ENCODE measurements at places on chromosomes 3 and 15.
A peak's percentile ranks its signal among the peaks of the same experiment; 100 is the strongest.

- DNase-seq: no peak
These were observed 4.8 kb downstream of the IGSF10 start for GRCh38 chr3:151456065-151456464.

- DNase-seq: no peak
These were observed 19.5 kb downstream of the ARIH2 start for GRCh38 chr3:48938156-48938555.

GRCh38 chr15:39731266-39731665, 51.4 kb downstream of the FSIP1 start:
- no peak for DNase-seq

GRCh38 chr15:53759411-53759931, at the start of gene WDR72:
Gene WDR72, minus strand, starts transcription at chr15:53759663. Its CDS starts 26,514 bp downstream, at chr15:53733149.
- DNase-seq: no peak

- peak; percentile 96 for DNase-seq
These were observed 21.6 kb downstream of the ANAPC13 start for GRCh38 chr3:134464064-134464688.

- DNase-seq: no peak
These were observed 79.8 kb upstream of the MEF2A start for GRCh38 chr15:99485992-99486370.

GRCh38 chr3:171695426-171695825, 114.9 kb downstream of the PLD1 start:
- DNase-seq: no peak

DNA sequence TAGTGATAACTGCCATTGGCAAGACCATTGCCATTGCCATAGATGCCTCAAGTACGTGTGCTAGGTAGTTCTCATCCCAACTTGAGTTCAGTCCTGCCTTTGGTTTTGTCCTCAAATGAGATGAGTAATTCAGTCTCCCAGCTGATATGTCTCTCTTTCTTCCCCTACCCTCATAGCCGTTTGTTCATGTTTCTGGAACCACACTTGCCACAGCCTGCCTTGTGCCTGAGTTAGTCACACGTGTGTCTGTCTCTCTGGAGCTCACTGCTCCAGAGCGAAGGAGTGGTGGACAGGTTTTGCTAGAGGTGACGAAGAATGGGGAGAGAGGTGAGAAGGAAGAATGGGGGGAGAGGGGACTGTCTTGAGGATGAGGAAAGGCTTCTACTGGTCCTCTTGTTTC, 88.0 kb upstream of the IGF1R start:
- DNase-seq: no peak

DNA sequence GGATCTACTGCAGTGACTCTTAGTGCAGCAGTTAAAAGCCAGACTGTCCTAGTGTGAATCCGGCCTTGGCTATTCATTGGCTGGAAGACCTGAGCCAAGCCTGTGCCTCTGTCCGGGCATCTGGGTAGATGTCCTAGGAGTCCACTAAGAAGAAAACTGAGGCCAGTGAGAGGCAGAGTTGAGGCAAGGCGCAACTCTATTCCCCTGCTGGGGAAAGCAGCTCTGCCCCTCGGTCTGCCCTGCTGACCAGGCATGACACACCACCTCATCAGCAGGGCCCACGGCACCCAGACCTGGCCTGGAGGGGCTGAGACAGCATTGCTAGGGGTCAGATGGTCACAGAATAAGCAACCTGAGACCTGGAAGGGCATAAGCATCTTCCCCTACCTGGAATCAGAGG, 46.7 kb upstream of the ABHD2 start:
- DNase-seq: no peak

DNA sequence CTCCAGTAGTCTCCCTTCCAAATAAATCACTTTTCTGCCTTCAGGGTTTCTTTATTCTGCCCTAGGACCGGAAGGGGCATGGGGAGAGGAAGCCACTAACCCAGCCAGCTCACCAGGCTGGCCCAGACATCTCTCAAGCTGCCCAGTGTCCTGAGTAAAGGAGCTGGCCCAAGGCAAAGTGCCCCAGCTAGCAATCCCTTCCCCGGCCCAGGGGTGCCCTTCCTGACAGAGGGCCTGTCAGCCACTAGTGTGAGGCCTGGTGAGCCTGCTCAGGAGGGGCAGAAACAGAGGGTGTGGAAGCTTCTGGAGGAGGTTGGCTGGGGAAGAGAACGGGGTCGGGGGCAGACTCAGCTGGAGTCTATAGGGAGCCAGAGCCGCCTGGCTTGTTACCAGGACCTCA, 22.2 kb downstream of the SHF start:
- DNase-seq: no peak

- no peak for DNase-seq
These were observed 232.7 kb downstream of the MECOM start for GRCh38 chr3:169430707-169431404.

- no peak for DNase-seq
These were observed 19.3 kb upstream of the TGM5 start for GRCh38 chr15:43286074-43286473.

DNA sequence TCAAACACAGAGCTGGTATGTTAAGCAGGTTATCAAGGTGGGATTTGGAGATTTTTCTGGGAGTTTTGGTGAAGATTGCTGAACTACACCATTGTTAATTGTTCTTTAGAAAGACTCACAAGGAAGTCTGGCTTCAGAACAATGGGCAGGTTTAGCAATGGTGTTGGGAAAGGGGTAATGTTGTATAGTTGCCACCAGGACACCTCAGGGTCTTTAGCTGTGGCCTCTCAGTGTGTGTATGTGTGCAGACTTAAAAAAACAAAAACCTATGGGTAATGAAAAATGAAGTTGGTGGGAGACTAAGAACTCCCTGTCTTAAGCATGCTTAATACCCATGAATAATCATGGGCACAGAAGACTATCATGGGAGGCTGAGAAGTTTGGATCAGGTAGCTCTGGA, 91.7 kb downstream of the MCTP2 start:
- DNase-seq: no peak

DNA sequence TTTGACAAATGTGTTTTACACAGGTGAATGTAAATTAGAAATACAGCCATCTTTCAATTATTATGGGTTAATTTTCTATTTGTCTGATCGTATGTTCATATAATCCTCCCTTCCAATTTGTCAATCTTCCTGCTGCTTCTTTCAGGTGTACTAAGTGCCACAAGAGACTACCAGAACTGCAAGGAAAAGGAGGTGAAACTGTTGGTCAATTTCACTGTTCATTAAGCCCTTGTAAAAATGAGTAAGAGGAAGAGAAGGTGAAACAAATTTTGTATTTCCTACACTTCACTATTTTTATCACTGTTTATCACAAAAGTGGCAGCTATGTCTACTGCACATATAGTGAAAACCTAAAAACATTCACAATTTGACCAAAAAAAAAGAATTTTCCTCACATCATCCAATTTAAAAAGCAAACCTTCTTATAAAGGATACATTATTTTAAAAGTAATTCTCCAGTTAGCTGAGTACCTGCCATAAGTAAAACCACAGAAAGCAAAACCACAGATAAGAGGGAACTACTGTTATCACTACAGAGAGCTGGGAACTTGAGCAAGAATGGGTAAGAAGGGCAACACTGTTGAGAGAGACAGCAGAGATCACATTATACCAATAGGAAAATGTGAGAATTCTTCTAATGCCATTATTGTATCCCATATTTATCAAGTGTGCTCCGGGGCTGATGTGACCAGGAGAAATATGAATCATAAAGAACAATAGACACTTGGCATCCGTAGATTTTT, 163.0 kb downstream of the TBC1D5 start:
- no peak for DNase-seq

- DNase-seq: no peak
These were observed 17.1 kb downstream of the MGLL start for GRCh38 chr3:127805026-127805753.

DNA sequence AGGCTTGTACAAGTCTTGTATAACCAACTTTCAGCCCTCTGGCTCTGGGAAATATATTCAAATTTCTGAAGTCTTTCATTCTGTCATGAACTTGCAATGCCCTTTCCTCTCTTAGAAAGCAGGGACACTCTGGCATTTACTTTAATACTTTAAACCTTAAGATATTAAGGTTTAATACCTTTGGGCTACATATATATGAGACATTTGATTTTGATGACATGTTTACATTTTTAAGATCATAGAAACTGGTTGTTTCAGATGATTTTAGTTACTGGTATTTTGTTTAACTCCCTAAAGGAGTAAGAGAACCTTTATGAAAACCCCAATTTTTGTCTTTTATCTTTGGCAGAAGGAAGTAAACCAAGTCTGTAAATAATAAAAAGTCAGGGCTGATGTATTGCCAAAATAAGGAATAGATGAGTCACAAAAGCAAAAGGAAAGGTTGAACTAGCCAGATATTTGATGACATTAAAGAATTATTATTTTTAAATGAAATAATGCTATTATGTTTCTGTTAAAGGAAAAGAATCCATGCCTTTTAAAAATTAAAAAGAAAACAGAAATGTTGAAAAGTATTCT, 579.0 kb upstream of the CBLB start:
- DNase-seq: no peak

DNA sequence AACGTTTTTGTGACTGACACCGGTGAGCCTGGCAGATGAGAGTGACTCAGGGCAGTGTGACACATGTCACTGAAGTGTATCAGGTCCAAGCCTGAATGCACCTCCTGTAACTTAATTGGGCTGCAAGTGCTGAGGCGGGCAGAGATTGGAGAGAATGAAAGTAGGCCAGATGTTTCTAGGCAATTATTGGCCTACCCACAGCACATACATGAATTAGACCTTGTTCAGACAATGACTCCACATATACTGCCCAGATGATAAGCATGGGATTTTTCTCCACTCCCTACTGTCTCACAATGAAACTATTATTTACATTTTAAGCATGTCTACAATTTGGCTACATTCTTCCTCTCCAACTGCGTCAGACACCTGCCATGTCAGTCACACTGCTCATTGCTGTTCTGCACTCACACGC, 187.3 kb upstream of the ZNF385D start:
- no peak for DNase-seq

- peak; percentile 78 for DNase-seq
These were observed 25.6 kb downstream of the GYG1 start for GRCh38 chr3:149016669-149017541.

DNA sequence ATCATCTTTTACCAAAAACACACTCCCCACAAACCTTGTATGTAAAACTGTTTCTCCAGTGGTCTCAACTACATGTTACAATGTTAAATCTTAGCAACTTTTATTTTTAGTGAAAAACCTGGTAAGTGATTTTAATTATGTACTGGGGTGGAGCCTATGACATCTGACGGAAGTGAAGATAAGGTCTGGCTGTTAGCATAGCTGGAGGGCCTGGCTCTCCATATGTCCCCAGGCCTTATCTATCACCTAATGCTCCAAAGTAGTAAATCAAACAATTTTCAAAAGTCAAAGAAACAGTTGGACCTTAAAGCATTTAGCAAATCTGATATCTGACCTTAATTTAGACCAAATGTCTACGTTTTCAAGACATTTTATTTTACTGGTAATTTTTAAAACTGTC, 173.6 kb upstream of the SMAD3 start:
- DNase-seq: no peak

DNA sequence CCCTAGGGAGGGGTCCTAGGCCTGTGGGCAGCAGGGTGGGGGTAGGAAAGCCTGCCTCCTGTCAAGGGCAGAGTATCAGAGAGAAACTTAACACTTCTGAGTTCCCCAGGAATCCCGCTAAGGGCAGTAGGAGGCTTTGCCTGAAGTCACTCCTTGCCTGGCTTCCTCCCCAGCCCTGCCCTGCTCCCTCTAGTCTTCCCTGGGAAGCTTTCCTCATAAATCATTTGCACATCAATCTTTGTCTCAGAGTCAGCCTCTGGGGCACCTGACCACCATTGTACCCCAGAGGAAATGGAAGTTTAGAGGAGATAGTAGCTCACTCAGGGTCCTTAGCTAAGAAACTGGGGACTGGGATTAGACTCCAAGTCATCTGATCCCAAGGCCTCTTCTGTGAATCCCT, 129.4 kb upstream of the TLE3 start:
- DNase-seq: no peak

GRCh38 chr15:93020976-93021772, 67.8 kb downstream of the RGMA start:
- no peak for DNase-seq

- no peak for DNase-seq
These were observed 5.6 kb upstream of the PYDC2 start for GRCh38 chr3:191455257-191455952.

DNA sequence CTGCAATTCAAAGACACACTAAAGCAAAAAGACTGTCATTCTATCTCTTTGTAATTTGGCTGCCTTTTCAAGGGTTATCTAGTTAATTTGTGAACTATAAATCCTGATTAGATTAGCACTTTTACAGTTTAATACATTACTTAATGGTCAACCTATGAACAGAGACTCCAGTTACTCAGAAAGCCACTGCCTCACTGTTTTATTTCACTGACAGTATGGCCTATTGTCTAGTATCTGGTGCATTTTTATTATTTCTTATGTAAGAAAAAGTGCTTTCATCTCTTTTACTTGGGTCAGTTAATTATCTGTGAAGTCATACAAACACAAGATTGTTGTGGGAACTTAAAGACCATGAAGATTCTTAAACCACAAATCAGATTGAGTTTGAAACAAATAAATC, 133.8 kb downstream of the ZBBX start:
- DNase-seq: no peak

DNA sequence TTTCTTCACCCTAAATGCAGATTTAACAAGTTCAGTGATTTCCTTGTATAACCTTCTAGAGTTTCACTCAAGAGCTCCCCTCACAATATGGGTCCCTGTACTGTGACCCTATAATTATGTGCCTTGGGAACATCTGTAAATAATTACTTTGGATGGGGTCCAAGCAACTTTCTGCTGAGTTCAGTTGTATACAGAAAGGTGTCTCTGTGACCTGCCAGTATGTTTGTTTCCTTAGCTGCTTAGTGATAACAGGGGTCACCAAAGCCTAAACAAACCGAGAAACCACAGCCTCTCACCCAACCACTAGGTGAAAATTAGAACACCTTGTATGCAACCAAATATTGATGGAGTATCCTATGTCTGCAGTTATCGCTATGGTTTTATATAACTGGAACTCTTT, 29.8 kb upstream of the SLC25A36 start:
- DNase-seq: no peak

DNA sequence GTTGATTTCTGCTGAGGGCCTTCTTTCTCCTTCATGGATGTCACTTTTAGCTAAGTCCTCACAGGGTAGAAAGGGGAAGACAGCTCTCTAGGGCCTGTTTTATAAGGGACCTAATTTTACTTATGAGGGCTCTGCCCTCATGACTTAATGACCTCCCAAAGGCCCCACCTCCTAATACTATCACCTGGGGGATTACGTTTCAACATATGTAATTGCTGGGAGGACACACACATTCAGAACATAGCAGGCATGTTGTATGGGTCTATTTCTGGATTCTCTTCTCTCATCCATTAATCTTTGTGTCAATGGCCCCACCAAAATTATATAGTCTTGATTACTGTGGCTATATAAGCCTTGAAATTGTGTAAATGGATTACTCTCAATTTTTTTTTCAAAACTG, 255.0 kb downstream of the CLSTN2 start:
- no peak for DNase-seq
